ENCODE measurements at places on chromosomes 3 and 15. TPM values are rescaled to one million over a fixed set of nuclear protein-coding genes. Genes with fewer than 3 reads are reported as not detected.

Gene ARNT2
- total RNA-seq, result 21.2 TPM

Gene MUC20
- 2.4 TPM for total RNA-seq

Gene RASGRP1
- not detected for total RNA-seq

Gene STRIT1
- not detected for total RNA-seq

Gene USP19
- 95.6 TPM for total RNA-seq

Gene GAP43
- total RNA-seq, result 1.9 TPM

Gene CLCN2
- 14.2 TPM for total RNA-seq

Gene HHLA2
- not detected for total RNA-seq

Gene FNDC3B
- 33.2 TPM for total RNA-seq

Gene KIF15
- 33.3 TPM for total RNA-seq

Gene TNFSF10
- total RNA-seq, result not detected

Gene ZNF710
- total RNA-seq, result 11.1 TPM

All from A375 (cell line).